ENCODE measurements at places on chromosomes 16 and 17.

DNA sequence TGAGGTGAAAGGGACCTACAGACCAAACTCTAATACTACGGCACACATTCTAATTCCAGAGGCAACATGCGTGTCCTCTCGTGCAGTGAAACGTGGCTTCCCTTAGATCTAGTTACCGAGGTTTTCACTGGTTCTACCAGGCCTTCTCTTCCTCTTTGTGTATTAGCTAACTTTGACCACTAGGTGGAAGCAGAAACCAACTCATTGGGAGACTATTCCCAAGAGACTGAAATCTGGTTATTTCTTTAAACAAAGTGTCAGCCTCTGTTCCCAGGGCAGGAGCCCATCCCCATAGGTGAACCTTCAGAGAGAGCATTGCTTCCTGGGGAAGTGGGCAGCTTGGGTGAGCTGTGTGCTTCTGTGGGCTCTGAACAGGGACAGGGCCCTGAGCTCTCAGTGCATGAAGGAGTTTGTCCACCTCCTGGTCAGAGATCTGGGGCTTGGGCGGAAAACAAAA is 19.7 kb upstream of the RCVRN start:
- DNase-seq: peak; percentile 75

- DNase-seq: peak; percentile 53
Observed at GRCh38 chr17:7862692-7863437, 5.1 kb downstream of the CYB5D1 start.

- DNase-seq: no peak
Observed at GRCh38 chr17:30323895-30324319, 9.9 kb downstream of the TMIGD1 start.

GRCh38 chr17:5826384-5826783 is 242.1 kb upstream of the NLRP1 start:
- DNase-seq: no peak
